Inflammatory macrophage treated with lipopolysaccharide for 1 hour (primary cell): ENCODE measurements at places on chromosomes 13 and 19.
A peak's percentile ranks its signal among the peaks of the same experiment; 100 is the strongest.

- DNase-seq, result no peak
Observed at GRCh38 chr13:75651013-75651412, 14.9 kb downstream of the LMO7 start.

DNA sequence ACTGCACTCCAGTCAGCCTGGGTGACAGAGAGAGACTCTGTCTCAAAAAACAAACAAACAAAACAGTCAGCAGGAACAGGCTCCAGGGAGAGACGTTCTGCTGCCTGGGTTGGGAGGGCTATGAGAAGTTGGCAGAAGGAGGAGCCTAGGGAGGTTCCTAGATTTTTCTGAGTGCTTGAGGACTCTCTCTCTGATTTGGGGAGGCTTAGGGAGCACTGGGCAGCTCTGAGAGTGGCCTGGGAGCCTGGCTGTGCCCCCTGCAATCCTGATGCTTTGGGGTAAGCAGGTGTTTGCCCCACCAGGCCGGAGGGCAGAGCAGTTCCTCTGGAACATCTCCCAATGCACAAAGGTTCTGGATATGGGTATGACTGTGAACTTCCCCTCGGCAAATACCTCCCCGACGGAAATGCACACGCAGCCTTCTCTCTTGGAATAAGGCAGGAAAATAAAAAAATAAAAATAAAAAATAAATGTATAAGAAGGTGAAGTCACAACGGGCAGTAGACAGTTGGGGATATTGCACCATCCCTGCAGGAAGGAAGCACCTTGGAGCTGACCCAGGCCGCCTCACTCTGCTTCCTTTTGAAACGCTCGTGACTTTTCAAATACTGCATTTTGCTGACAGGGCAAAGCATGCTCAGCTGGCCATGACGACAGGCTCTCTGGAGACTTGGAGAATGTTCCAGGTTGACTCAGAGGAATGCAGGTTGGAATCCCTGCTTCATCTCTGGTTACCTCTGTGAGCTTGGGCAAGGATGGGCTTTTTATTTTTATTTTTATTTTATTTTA is 26.5 kb upstream of the HOMER3 start:
- DNase-seq, result peak; percentile 65

DNA sequence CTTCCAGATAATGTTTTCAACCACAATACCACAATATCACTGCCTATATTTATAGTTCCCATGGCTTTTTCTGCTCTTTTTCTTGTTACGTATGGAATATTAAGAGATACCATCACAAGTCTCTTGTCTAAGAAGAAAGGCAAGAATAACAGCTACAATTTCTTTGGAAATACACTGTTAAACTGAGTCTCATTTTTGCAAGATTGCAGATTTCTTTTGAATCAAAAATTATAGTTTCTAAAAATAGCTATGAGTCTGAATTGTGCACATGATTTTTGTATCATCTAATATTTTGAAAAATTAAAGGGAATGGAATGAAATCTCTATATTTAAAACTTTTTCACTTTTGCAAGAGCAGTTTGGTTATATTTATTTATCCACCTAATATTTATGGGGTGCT is 1120.8 kb downstream of the EFNB2 start:
- no peak for DNase-seq

- DNase-seq, result no peak
Observed at GRCh38 chr19:29768166-29768565, 43.6 kb upstream of the CCNE1 start.

GRCh38 chr13:59633290-59633689 is 530.4 kb downstream of the DIAPH3 start:
- no peak for DNase-seq

DNA sequence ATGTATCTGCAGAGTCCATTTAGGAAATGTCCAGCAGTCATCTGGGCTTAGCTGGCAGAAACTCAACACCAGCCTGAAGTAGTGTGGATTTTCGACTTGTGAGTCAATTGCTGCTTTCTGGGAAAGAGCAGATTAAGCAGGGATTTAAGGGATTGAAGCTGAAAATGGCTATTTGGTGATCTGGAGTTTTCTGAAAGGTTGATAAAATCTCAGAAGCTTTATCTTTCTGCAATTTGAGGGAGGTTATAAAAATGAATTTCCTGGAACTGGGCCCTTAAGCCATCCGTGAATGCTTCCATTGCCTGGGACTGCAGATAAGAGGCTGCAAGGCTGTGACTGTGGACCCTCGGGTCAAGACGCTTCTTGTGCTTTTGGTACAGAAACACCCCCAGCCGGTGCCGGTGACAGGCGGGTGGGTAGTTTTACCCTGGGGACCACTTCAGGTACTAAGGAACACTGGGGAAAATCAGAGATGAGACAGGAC is 61.5 kb downstream of the COL4A1 start:
- no peak for DNase-seq
